ENCODE measurements at places on chromosomes 1 and 21. TPM values are rescaled to one million over a fixed set of nuclear protein-coding genes. Genes with fewer than 3 reads are reported as not detected.

DNA sequence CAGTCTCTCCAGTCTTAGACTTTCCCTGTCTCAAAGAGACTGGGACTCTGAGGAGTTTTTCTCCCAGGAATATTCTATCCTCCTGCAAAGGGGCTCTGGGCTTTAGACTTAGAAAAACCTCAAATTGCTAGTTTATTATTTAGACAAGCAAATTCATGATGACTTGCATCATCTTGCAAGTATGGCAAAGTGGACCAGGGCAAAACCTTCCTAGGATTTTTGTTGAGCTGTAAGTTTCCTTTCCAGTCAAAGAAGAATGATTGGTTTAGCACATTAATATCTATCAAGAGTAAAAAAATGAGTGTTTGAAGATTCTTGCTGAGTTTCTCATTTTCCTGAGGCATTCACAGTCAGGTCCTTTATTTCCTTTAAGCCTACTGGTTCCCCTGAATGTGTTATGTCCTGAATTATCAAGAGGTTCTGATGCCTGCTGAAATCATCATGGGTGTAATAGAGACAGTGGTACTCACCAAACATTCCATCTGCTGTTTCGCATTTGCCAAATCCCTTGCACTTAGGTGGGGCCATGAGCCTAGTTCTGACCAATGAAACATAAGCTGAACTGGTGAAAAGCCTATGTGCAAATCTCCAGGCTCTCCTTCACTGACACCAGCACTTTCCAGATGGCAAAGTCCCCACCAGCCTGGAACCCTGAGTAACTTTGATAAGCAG lies 25.2 kb upstream of the SPAG17 start:
- DNase-seq = no peak

The LCE1A gene
- not detected for total RNA-seq

The OR2L3 gene
- total RNA-seq = not detected

- no peak for DNase-seq
These were observed 294.4 kb downstream of the SDCCAG8 start for GRCh38 chr1:243550276-243550675.

DNA sequence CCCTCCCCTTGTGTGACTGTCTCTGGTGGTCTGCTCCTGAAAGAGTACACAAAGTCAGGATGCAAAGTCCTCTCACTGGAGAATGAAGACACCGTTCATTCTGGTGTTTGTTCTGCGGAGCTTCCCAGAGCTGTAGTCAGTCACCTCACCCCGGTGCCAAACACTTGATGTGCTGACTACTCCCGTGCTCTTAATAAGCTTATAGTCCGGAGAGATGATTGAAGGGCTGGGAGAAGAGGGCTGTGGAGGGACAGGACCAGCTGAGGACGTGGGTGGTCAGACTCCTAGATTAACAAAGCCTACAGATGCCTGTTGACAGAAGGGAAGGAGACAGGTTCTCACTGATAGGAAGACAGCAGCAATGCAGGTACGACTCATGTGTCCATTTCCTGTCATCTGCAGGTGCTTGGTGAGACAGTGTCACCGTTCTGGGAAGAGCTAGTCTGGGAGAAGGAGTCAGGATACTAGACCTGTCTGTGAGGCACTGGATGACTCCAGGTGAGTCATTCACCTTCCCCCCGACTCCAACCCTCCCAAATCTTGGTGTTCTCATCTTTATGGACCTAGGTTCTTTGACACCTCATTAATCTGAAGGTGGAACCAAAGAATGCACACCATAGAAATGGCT lies 40.4 kb upstream of the LRRN2 start:
- DNase-seq = no peak

GRCh38 chr21:26177187-26177586 lies 6.6 kb upstream of the APP start:
- no peak for DNase-seq

The SZRD1 gene
- 49.0 TPM for total RNA-seq

- DNase-seq = no peak
These were observed 170.3 kb downstream of the KAZN start for GRCh38 chr1:14768582-14769304.

The TRIM63 gene
- total RNA-seq = not detected

- DNase-seq = no peak
These were observed 50.0 kb upstream of the SYT6 start for GRCh38 chr1:114203595-114204128.

- no peak for DNase-seq
These were observed 483 bp downstream of the PEAR1 start for GRCh38 chr1:156894001-156894400.

- no peak for DNase-seq
These were observed 36.6 kb upstream of the PADI1 start for GRCh38 chr1:17168091-17168876.

The GJA5 gene
- 37.3 TPM for total RNA-seq

The GJC2 gene
- 0.72 TPM for total RNA-seq

Measured in NCI-H460 (cell line).